Stomach (tissue), 19 donors: ENCODE measurements at places on chromosomes 1 and 21. TPM values are rescaled to one million over a fixed set of nuclear protein-coding genes. Genes with fewer than 3 reads are reported as not detected.
A peak's percentile ranks its signal among the peaks of the same experiment; 100 is the strongest.

DNA sequence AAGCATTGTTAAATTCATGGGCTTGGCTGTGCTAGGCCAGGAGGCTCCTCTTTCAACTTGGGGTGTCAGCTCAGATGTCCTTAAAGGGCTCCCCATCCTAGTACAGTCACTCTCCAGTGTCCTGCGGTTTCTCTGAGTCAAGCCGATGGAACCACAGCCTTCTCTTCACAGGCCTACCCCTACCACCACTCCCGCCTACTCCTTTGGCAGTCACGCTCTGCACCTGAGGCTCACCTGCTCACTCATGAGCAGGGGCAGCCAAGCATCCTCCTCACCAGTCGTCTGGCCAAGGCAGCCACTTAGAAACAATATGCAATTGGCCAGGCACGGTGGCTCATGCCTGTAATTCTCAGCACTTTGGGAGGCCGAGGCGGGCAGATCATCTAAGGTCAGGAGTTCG lies 3.6 kb downstream of the ACOT7 start:
- DNase-seq = no peak

- peak; percentile 31 for DNase-seq
Observed at GRCh38 chr1:75097654-75098053, 36.5 kb upstream of the LHX8 start.

GJB4 gene
- not detected for total RNA-seq

GRCh38 chr21:39422527-39423241 lies 22.9 kb downstream of the LCA5L start:
- no peak for DNase-seq

CYP2J2 gene
- total RNA-seq = 3.1 TPM

DNA sequence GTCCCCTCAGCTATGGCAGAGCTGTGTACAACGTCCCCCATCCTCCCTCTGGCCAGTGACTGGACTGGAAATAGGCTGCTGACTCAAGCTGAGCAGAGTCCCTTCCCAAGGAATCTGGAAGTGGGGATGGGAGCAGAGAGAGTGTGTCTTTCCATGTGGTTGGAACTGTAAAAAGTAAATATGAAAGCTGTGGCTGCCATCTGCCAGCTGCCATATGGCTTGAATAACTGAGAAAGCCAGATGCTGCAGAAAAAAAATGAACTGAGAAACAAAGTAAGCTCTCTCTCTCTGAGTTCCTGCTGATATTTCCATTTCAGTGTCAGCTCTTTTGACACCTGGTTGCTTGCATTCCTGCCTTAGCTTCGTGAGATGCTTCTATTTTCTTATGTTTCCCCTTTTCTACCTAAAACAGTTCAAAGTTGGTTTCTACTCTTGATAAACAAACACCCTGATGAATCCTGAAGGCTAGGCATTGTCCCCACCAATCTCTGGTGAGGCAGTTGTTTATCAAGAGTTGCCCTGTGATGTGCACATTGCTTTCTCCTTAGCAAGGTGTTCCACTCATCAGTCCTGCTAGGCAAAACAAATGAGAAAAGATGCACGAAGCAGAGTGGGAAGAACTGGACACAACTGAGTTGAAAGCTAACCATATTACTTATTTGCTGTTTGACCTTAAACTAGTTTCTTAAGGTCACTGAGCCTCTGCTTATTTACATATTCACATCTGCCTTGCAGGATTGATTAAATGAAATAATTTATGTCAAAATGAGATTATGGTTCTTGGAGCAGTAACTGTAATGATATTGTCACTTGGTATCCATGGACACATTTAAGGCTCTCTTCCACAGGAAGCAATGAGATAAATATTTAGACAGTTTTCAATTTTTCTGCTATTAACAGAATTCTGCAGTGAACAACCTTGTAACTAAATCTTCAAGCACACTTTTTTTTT lies 16.6 kb upstream of the DR1 start:
- peak; percentile 59 for DNase-seq

DNA sequence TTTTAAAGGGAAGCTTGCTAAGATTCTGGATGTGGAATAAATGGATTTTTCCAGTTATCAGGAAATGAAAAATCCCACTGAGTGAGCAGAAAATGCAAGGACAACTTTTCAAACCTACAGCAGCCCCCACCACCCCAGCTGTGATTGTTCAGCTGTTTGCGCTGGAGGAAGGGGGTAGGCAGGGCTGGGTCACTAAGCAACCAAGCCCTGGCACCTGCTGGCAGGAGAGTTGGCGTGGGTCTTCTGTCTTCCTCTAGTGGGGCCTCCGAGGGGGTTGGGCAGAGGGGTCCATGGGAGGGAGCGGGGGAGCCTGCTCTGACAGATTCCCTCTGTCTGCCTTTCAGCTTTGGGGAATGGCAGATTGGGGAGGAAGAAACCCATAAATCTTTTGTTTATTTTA lies 45.3 kb downstream of the EIF2D start:
- DNase-seq = peak; percentile 52

CLCNKA gene
- total RNA-seq = 0.55 TPM

MXRA8 gene
- total RNA-seq = 28.8 TPM

PRAMEF17 gene
- total RNA-seq = not detected

- peak; percentile 75 for DNase-seq
Observed at GRCh38 chr1:156495401-156496140, 5.0 kb downstream of the MEF2D start.

VANGL2 gene
- 1.4 TPM for total RNA-seq

GRCh38 chr1:208230668-208231529 lies 13.3 kb downstream of the PLXNA2 start:
- DNase-seq = no peak

OR2L8 gene
- total RNA-seq = not detected

DNA sequence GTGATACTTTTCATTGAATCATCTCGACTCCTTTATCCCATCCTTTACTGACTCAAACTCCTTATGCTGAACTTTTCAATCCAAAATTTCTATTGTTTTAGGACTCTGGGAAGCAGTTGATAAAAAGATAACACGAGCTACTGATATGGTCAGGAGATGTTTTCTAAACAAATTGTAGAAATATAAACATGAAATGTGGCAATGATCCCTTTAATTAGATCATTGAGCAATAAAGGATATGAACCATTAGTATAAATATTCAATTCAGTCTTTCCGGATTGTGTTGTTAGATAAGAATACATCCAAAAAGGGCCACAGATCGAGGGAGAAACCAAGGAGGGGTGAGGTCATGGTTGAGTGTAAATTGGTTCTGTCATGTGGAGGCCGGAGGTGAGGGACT lies 88.4 kb downstream of the NID1 start:
- DNase-seq = no peak

- peak; percentile 78 for DNase-seq
Observed at GRCh38 chr1:244047621-244048255, 3.3 kb upstream of the ZBTB18 start.

CAP1 gene
- total RNA-seq = 99.1 TPM

- DNase-seq = no peak
Observed at GRCh38 chr1:151476083-151476482, 16.8 kb upstream of the POGZ start.

- no peak for DNase-seq
Observed at GRCh38 chr21:45886610-45887026, 95.0 kb upstream of the COL6A1 start.

SIM2 gene
- total RNA-seq = 11.2 TPM
